ENCODE measurements at places on chromosomes 2 and 18.

- no peak for DNase-seq
Measured at GRCh38 chr18:36589857-36590543, 238.8 kb downstream of the TPGS2 start.

DNA sequence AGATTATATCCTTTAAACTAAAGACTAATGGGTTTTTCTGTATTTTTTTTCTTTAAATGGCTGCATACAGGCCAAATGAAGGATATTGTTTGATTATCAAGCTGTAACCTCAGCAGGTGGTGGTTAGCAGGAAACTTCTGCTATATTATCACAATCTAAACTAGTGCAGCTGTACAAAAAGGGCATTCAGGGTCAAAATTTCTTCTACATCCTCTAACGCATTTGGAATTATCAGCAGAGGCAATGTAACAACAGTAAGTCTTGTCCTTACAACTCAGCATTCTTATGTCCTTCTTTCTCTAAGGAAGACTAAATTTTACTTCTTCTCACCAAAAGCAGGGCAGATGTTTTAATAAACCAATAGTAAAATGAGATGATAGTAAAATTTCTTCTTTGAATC lies 135.8 kb upstream of the FN1 start:
- no peak for DNase-seq

DNA sequence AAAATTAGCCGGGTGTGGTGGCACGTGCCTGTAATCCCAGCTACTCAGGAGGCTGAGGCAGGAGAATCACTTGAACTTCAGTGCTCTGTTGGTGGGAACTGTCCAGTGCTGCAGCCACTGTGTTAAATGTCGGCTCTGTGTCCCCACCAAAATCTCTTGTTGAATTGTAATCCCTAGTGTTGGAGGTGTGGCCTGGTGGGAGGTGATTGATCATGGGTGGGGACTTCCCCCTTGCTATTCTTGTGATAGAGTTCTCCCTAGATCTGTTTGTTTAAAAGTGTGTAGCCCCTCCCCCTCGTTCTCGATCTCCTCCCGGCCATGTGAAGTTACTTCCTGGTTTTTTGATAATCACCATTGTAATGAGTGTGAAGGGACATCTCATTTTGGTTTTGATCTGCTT lies 9.8 kb upstream of the RPL31 start:
- no peak for DNase-seq

- no peak for DNase-seq
Measured at GRCh38 chr2:31127931-31128330, 10.3 kb downstream of the GALNT14 start.

DNA sequence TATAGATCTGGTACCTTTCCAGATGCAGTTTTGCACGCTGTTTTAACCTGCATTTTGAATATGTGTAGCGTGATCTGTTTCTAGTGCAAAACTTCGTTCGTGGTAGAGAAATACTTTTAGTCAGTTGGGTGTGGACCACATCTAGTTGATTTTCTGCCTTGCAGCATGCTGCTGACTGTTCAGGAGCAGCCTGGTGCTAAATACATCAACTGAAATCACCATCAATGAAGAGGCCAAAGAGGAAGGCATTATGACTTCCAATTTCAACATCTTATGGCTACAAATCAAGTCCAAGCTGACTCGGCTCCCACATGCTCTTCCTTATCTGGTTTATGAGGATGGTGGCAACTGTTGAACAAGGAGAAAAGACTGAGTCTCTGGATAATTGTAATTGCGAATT lies 298.5 kb downstream of the ZNF521 start:
- no peak for DNase-seq

GRCh38 chr2:38783586-38783985 lies 5.6 kb downstream of the GEMIN6 start:
- no peak for DNase-seq

- no peak for DNase-seq
Measured at GRCh38 chr2:24993406-24994145, 21.8 kb upstream of the DNAJC27 start.

DNA sequence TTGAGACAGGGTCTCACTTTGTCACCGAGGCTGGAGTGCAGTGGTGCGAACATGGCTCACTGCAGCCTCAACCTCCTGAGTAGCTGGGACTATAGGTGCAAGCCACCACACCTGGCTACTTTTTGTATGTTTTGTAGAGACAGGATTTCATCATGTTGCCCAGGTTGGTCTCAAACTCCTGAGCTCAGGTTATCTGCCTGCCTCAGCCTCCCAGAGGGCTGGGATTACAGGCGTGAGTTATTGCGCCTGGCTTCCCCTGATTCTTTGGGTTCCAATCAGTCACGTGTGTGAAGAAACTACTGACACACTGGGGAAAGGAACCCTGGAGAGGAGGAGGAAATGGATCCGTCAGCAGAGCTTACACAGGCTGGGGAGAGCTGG lies 22.3 kb upstream of the RAB10 start:
- no peak for DNase-seq

- no peak for DNase-seq
Measured at GRCh38 chr18:12749121-12749520, 46.3 kb downstream of the PSMG2 start.

DNA sequence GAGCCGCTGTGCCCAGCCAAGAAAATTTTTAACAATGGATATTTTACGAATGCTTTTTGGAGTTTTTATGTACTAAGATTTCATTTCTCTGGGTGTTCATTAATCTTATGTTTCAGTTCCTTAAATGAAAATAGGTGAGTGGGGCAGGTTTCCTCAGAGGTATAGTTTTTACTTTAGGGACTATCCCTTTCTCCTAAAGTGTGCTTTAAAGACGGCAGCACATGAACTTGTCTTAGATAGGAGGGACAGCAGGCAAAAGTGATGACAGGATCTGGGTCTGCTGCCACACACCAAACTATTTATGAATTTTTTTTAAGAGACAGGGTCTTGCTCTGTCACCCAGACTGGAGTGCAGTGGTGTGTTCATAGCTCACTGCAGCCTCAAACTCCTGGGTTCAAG lies 8.0 kb upstream of the REL start:
- DNase-seq: no peak

GRCh38 chr2:240840435-240841060 lies 20.5 kb upstream of the KIF1A start:
- DNase-seq: no peak

DNA sequence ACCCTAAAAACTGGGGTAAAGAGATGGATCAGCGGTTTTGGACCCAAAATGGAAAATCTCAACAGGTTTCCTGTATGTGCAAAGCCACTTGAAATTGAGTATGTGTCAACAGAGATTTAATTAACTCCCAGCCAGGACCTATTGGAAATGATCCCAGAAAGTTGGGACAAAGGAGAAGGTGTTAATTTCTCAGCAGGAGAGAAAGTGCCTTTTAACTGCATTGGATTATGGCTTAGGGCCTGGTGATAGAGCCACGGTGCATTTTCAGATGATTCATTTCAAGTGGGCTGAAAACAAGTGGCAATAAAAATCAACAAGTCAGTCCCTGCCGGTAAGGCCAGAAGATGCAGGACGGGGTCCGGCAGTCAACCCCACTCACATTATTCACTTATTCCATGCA lies 80.2 kb upstream of the BCL11A start:
- no peak for DNase-seq

GRCh38 chr18:75201282-75202270 lies 7.4 kb downstream of the PTGR3 start:
- no peak for DNase-seq

- DNase-seq: no peak
Measured at GRCh38 chr18:21918693-21919092, 178.1 kb downstream of the MIB1 start.

- DNase-seq: no peak
Measured at GRCh38 chr2:47867205-47867604, 39.1 kb downstream of the FBXO11 start.
